Cardiac septum (tissue), 1 donor: ENCODE measurements at places on chromosomes 16 and 17. TPM values are rescaled to one million over a fixed set of nuclear protein-coding genes. Genes with fewer than 3 reads are reported as not detected.
A peak's percentile ranks its signal among the peaks of the same experiment; 100 is the strongest.

DNA sequence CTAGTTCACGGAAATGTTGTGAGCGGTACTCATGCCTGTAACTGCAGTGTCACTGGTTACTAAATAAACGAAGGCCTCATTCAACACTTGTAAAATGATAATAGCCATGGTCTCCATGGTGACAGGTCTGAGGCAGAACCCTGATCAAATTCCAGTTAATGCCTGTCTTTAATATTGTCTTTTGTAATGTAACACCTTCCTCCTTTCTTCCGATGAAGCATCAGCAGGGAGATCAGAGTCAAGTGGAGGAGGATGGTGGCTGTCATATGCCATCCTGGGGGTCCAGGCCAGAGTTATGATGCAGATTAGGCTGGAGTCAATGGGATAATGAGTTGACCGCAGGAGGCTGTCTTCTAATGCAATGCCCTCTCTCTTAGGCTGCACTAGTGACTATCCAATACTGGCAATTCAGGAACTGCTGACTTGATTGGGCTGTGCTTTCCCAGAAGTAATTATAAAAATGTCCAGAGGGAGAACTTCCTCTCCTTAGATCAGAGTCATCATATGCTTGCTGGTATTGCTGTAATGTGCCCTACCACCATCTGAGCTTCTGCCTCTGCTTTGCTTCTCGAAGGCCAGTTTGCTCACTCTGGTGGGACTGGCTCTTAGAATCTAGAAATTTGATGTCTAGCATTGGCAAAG, 419.1 kb downstream of the CA10 start:
- no peak for DNase-seq

PDPK1 gene
- 41.0 TPM for total RNA-seq

- peak; percentile 62 for DNase-seq
Observed at GRCh38 chr16:27096375-27096774, 29.6 kb downstream of the C16orf82 start.

DNA sequence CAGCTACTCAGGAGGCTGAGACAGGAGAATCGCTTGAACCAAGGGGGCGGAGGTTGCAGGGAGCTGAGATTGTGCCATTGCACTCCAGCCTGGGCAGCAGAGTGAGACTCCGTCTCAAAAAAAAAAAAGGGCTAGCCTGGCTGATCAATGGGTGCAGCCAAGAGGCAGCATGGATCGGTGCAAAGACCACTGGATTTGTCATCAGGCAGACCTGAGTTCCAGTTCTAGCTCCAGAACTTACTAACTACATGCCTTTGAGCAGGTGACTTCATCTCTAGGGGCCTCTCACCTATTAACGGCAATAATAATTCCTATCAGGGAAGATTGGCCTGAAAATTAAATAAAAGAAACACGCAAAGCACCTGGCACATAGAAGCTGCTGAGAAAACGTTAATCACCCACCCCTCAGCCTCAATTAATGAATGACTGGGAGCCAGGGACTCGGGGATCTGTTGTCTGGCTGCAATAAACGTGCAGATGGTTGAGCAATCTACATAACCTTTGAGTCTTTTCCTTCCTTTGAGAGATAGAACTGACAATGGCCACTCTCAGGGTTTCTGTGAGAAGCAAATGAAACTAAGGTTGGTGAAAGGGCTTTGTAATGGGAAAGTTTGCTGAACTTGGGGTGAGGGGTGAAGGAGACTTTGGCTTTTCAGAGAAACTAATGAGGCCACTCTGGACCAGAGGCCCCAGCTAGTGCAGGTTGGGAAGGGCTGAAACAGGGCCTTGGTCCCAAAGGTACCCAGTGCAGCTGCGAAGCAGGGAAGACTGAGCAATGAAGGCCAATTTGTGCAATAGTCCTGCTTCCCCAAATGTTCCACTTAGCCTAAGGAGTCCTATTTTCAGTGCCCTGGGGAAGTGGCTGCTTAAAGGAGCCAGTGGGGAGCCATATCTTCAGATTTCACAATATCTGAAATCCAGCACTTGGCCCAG, 7.6 kb downstream of the SEZ6L2 start:
- DNase-seq = no peak

DNA sequence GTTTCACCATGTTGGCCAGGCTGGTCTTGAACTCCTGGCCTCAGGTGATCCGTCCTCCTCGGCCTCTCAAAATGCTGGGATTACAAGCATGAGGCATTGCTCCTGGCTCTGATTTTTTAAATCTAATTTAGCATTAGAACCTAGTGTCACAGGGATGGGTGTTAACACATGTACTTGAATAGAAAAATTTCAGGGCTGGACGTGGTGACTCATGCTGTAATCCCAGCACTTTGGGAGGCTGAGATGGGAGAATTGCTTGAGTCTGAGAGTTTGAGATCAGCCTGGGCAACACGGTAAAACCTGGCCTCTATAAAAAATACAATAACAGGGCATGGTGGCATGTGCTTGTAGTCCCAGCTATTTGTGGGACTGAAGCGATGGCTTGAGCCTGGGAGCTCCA, 6.0 kb upstream of the RNF135 start:
- no peak for DNase-seq

GRCh38 chr17:39095309-39095686, 56.1 kb downstream of the PLXDC1 start:
- no peak for DNase-seq

SYNGR2 gene
- total RNA-seq = 116 TPM

C17orf107 gene
- 0.46 TPM for total RNA-seq

KIF2B gene
- not detected for total RNA-seq
